ENCODE measurements at places on chromosomes 6 and 20. TPM values are rescaled to one million over a fixed set of nuclear protein-coding genes. Genes with fewer than 3 reads are reported as not detected.

DNA sequence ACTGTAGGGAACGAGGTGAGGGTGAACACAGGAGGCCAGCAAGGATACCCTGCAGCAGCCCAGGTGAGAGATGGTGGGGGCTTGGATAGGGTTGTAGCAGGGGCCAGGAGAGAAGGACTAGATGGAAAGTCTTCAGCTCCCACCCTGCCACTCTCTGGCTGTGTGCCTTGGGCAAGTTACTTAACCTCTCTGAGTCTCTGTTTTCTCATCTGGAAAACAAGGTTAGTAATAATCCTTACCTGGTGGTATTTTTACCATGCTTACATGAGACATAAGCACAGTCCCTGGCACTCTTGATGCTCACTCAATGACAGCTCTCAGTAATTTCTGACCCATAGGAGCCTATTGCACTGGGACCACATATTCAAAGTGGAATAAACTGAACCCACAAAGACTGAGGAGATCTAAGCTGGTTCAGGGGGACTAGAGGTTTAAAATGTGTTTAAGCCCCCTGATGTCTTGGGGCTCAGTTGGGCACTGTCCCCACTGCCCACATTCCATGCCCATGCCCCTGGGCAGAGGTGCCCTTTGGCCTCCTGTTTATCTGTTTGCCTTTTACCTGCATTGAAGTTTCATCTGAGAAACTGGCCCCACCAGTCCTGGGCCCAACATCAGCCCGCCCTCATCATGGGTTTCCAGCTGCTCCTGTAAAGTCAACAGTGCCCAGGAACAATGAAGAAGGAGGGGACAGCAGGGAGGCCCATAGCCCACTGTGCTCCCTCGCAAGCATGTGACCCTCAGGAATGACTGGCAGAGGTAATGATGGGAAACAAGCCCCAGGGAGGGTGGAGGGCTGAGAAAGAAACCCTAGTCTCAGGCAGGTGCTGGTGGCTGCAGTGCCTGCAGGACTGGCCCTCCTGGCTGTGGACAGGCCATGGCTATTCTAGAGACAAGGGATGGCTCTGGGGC, 104.0 kb downstream of the VEGFA start:
- DNase-seq = no peak

DYNLT1 gene
- total RNA-seq = 57.5 TPM

GRCh38 chr6:48068278-48069251, 42.4 kb downstream of the PTCHD4 start:
- no peak for DNase-seq

- DNase-seq = no peak
These were observed 154.3 kb downstream of the MRPL14 start for GRCh38 chr6:43972913-43973300.

GRCh38 chr6:4914420-4915159, 89.2 kb downstream of the RPP40 start:
- DNase-seq = no peak

DNA sequence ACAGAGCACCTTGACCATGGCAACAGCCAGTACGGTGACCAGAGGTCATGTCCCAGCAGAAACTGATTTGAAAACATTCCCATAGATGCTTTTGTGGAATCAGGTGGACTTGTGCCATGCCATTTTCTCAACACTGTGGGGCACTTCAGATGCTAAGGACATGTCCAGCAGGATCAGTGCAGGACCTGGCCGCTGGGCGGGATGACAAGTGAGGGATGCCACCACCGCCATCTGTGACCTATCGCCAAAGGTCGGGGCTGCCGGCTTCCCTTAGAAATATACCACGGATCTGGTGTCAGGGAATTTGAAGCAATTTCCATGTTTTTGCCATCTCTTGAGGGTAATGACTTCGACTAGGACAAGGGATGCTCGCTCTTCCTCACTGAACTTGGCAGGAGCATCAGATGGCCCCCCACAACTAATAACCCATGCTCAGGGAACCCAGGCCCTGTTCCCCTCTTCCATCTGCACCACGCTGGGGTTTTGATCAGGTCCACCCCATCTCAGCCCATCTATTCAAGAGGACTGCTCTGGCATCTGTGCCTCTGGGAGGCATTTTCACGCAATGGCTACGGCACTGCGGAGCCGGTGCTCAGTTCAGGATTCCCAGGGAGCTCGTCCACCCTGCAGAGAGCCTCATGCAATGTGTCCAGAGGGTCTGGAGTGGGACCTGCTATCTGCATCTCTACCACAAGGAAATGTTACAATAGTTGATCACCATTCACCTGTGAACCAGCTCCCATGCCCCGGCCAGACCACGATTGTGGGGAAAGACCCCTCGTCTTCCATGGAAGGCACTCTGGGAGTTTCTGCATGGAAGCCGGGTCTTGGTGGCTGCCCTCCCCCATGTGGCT, 302.6 kb downstream of the TAF4 start:
- no peak for DNase-seq

FAM209B gene
- total RNA-seq = 1.5 TPM

DNA sequence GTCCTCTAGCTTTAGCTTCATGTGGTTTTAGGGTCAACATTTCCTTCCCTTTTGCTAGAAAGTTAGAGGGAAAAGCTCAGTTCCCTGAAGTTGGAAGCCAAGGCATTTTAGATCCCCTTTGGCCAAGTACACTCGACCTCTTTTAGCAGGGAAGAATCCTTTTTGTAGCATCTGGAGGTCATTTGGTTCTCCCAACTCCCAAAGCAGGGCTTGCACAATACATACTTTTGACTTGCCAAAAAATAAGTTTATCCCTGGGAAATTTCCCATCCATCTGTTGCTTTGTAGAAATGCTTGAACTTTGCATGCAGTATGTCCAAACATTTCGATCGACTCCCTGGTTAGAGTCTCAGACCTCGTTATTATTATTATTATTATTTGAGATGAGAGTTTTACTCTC, 4.6 kb upstream of the EDEM2 start:
- DNase-seq = no peak

- DNase-seq = no peak
These were observed 58.5 kb upstream of the FNDC1 start for GRCh38 chr6:159110748-159111147.

- DNase-seq = no peak
These were observed 1.6 kb upstream of the SOBP start for GRCh38 chr6:107488174-107488874.

DNA sequence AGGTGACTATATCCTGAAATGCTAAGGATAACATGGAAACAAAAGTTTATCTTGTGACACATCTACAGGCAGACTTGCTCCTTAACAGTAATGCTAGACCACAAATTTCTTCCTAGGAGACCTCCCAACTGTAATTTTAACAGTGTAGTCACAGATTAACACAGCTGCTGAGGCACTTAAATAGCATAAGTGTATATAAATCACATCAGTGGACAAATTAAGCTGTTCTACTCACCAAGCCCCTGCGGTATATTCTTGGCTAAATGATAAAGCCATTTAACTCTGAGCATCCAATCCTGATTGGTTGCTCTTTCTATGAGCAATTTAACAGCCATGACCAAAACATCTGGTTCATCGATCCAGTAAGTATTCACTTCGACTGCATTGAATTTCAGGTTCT, 73.3 kb upstream of the LYRM2 start:
- no peak for DNase-seq
